ENCODE measurements at places on chromosomes 4 and X.

GRCh38 chrX:14939644-14940043, 66.4 kb downstream of the MOSPD2 start:
- no peak for DNase-seq

- DNase-seq, result no peak
Measured at GRCh38 chr4:183515411-183515810, 10.6 kb downstream of the ING2 start.

DNA sequence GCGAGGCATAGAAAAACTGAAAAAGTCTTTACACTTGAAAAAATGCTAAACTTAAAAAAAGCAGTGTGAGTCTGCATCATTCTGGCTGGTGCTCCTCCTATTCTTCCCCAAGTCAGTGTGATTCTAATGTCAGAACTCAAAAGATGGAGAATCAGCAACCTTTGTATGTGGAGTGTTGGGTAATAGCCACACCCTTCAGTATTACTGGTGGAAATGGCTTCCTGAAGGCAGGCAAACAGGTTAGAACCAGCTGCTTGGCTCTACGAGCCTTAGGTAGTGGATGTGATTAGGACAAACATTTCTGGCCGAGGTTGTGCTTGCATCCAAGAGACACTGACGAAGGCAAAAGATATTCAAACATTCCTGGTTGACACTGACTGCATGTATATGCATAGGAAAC, 353.4 kb upstream of the TACR3 start:
- DNase-seq, result no peak

GRCh38 chr4:40918330-40918729, 168.6 kb downstream of the NSUN7 start:
- DNase-seq, result no peak

GRCh38 chr4:73964862-73965611, 16.8 kb downstream of the PF4 start:
- DNase-seq, result no peak

DNA sequence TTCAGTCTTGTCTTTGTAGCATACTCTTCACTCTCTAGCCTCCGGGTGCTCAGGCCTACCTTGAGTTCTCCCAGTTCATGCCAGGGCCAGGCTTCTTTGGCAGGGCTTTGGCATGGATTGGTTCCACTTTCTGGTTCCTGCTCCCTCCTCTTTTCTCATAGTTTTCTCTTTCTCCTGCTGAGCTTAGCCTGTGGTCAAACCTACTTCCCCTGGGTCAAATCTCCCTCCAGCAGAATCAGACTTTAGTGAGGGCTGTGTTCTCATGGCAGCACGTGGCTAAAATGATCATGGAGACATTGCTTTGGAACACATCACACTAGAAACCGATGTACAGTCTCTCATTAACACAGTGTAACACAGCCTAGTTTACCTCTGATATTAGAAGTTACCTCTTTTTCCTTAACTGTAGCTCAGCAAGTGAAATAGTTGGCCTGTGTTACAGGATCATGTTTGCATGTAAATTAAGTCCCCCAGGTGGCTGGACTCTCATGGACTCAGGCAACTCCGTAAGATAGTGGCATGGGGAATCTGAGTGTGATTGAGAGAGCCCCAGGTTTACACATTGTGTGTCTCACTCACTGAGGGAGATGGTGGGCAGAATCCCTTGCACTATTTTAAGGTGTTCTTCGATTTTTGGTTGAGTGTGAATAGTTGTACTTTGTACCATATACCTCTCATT, 13.3 kb downstream of the RAB9A start:
- no peak for DNase-seq

DNA sequence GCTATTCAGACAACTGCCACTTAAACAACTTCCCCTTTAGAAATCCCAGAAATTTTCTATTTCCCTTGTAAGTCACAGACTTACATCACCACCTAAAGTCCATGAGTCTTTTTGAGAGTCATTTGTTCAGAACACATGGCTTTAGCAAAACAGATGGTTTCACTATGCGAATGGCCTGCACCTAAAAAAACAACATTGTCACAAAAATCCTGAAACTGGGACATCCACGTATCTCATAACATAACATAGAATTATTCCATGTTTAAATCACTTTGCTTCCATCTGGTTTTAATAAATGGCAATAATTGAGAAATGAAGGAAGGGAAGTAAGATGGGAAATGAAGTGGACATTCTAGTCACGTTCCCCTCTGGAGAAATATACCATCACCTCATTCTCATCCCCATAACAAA, 155.3 kb upstream of the EDNRA start:
- DNase-seq, result no peak

GRCh38 chr4:40211224-40212185, 14.7 kb downstream of the RHOH start:
- no peak for DNase-seq

DNA sequence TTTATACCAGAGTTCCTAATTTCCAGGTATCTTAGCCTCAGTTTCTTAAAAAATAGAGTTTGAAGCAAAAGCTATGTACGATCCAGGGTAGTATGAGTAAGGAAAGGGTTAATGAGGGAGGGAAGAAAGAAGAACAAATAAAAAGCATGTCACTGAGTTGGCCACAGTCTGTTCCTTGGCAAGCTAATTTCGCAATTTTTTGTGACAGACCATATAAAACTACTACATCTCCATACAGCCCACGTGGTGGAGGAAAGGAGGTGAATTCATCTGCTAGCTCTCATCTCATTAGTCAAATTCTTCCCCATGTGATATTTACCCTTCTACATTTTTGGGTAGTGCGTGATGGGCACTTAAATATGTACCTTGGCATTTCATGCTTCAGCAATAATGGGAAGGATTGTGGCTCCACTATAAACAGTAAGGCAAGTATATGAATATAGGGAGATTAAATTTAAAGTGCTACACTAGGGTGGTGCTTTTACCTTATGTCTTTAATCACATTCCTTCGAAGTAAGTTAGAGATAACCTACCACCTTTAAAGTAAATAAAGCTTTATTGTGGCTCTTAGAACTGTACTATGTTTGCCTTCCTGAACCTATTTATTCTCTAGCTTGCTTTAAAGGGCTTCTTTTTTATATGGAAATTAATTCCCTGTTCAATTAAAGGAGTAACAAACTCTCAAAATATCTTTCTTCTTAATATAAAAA, 102.1 kb upstream of the VAMP7 start:
- DNase-seq, result no peak

DNA sequence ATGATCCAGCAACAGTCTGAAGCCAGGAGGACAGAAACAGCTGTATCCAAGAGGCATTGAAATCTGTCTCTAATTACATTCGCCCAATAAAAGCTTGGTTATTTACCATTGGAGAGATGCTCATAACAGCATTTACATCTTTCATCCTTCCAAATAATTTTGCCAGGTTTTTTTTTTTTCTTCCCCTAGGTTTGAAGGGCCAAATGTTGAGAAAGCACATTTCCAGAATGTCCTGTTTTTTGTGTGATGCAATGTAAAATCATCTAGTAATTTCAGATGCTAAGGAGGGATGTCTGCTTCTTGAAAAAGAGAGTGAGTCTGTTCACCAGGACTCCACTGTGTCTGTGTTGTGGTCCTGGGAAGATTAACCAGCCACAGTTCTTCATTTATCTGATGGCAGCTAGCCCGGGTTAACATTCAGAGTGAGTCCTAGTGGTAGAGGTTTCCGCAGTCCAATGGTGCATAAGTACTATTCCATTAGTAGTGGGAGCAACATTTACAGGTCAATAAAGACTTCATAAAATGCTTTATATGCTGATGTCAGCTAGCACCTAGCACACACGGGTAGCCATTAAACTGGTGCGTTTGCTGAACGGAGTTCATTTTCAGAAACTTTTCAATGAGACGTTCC, 406.8 kb downstream of the STIM2 start:
- no peak for DNase-seq

DNA sequence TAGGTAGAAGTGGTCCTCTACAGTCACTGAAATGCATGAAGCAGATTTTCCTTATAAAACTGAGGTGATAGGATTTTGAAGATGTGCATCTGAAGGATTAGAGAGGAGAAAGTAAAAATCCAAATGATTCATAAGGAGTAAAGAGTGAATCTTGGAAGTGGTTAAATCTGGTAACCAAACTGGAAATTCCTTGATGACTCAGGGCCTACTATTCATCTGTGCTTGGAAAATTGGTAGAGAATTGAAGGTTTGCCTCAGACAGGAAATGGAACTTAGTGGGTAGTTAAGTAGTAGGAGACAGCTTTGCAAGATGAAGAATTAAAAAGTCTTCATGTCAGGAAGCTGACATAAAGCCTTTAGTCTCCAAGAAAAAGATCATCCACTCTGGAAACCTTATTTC, 368.9 kb upstream of the CTSO start:
- DNase-seq, result no peak

DNA sequence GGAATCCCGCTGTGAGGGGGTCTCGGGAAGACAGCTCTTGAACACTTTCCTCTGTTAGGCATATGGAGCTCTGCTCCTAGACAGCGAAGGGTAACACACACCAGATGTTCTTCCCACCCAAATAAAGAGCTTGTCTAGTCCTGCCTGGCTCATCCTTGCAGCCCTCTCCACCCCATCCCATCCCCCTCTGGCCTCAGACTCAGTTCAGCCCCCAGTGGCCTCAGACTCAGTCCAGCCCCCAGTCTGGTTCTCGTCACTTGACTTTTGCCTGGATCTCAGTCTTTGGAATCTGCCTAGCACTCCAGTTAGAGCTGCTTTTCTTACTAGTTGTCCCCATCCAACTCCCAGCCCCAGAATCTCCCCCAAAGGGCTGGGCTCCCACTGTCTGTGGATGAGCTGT, 14.9 kb downstream of the RAB33A start:
- DNase-seq, result no peak

DNA sequence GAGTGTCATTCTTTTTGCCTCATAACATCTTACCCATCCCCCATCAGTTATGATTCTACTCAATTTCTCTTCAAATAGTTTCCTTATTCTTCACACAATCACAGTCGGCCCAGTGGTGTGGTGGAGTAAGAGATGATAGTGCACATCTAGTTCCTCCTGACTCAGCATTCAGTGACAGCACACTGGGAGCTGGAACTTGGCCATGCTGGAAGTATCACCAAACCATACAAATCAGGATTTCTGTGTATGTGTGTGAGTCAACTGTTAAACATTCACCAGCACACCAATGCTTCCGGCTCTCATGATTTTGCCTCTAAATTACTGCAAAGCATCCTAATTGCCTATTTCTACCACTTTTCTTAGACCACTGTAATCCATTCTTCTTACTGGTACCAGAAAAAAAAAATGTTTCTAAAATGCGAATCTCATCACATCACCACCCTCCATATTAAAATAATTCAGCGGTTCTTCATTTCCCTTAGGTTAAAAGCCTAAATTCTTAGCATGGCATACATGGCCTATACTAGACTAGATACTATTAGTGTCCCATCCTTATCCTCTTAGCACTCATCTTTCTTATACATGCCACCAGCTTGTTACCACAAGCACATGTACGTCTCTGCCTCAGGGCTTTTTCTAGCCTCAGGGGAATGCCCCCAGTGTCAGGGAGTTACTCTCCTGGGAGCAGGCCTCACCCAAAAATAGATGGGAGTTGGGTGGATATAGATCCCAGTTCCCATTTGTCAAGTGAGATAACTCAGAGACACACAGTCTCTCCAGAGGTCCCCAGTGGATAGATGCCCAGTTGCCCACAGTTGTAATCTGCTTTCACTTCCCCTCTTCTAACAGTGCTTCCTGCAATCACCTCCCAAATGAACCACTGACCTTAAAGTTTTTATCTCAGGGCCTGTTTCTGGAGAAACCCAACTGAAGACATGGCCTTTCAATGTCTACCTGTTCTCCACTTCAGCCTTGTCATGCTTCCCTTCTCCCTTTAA, 49.2 kb upstream of the DDX53 start:
- no peak for DNase-seq

All from CD4-positive, alpha-beta T cell treated with Interleukin-2 at 100 ng/mL for 4 hours (primary cell).